ENCODE measurements at places on chromosomes 12 and 14. TPM values are rescaled to one million over a fixed set of nuclear protein-coding genes. Genes with fewer than 3 reads are reported as not detected.

The ZNF26 gene
- total RNA-seq: 6.1 TPM

DNA sequence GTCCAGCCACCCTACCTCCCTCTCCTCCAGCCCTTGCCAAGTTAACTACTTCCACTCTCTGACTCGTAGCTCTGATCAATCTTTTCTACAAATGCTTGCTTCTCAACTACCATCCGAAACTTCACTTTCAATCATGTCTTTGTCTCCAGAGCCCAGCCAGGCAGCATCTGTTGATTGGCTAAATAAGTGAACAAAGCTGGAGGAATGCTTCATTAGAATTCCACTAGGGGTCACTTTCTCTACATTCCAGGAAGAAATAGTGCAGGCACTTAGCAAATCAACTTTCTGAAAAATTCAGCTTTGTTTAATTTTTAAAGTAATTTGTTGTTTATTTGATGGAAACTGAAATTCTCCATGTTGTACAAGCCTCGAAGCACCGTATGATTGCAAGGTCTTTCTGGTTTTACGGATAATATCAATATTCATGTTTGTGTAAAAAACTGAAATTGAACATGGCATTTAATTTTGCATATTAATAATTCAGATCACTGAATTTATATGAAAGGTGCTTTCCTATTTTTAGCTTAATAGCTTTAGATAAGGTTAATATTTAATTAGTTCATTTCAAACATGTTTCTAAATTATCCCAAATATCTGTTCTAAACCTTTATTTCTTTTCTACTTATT, 32.4 kb upstream of the HELB start:
- DNase-seq: no peak

DNA sequence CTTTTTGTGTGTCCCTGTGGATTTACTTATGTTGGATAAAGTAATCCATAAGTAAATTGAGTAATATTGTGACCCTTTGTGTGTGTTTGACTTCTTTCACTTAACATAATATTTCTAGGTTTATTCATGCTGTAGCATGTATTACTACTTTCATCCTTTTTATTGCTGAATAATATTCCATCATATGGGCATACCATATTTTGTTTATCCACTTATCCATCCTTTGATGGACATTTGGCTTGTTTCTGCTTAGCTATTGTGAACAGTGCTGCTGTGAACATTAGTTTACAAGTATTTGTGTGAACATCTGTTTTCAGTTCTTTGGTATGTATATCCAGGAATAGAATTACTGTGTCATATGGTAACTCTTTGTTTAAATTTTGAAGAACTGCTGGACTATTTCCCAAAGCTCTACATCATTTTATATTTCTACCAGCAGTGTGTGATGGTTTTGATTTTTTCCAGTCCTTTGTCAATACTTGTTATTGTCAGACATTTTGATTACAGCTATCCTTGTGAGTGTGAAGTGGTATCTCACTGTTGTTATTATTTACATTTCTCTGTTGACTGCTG, 25.2 kb downstream of the G2E3 start:
- no peak for DNase-seq

- DNase-seq: no peak
These were observed 94.9 kb downstream of the DUSP16 start for GRCh38 chr12:12467688-12468261.

DNA sequence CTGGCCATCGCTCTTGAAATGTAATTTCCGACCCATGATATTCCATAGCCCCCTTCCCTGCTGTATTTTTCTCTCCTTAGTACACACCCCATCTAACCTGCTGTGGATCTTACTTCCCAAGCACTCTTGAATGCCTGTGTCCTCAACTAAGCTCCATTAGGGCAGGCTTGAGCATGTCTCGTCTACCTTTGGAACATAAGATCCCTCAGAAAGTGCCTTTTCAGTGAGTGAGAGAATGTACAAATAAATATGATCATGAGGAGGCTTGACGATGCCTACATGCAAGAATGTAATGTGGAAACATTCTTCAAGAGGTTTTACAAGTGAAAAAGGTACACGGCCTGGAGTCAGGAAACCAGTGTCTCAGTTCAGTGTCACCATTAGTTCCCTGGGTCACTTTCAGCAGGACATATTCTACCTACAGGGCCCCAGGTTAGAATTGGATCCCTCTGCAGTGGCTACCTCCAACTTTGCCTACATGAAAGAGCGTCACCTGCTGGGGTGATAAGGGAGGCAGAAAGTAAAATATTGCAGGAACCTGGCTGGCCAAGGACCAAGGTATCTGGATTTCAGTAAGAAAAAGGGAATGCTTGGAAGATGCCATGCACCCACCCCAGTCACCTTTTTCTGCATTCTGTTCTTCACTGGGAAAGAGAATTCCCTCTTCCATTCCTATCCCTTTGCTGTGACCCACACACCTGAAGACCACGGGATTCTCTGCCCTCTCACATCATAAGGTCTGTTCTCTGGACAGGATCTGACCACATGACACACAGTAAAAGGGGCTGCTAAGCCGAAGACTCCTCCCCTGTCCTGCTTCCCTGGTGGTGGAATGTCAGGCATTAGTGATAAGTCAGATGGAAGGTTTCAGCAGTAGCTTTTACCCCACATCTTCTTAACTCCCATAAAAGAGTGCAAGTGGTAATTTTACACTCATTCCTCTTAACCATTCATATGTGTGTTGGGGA, 24.6 kb upstream of the SERPINA1 start:
- no peak for DNase-seq

GRCh38 chr12:97181571-97182265, 274.7 kb downstream of the NEDD1 start:
- DNase-seq: no peak

DNA sequence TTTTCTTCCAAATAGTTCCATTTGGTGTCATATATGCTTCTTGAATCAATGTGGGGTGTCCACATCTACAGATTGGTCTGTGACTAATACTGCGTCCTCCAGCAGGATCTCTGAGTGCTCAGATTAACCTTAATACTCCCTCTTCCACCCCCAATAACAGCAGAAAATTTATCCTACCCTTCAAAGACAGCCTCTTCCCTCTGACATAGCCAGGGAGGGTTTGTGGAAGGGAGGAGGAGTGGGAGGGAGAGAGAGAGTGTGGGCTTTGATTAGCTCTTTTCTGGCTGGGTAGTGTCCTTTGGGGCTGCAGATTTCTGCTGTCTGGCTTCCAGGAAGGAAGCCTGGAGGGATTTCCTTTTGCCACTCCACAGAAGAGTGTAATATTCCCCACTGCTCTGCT, 220.7 kb downstream of the TTC6 start:
- DNase-seq: no peak

- no peak for DNase-seq
These were observed 7.5 kb downstream of the PTPN6 start for GRCh38 chr12:6958609-6959057.
